ENCODE measurements at places on chromosomes 3 and 15.

DNA sequence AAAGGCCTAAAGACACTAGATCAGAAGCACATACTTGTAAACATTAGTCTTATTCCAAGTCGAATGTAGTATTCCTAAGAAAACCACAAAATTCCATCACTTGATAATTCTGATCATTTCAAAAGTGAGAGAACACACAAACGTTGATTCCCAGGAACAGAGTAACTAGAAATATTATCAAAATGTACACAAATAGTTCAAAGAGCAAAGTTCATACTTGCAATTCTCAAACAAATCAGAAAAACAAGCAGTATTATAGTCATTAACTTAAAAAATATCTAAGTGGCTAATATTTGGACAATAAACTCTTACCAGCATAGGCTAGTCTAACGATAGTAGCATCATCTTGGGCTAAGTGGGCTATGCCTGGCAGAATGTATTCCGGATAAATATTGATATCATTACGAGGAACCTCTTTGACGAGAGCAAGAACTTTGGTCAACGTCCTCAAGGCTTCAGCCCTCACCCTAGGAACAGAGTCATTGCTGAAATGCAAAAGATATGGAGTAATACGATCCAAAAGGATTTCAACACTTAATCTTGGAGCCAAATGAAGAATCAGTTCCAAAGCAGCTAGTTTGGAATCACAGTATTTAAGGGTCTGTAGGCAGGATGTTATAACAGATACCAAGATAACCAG lies 13.3 kb downstream of the PIK3R4 start:
- H3K4me3 ChIP-seq, result no peak overlapping the region
- no peak overlapping the region for H3K27ac ChIP-seq
- no peaks in the 10 kb centered on the region for H3K27me3 ChIP-seq
- H3K4me1 ChIP-seq, result peaks cover 21% of the 10 kb centered on the region
- peaks cover 5% of the 10 kb centered on the region for H3K36me3 ChIP-seq
- DNase-seq, result no peak

- no peak overlapping the region for H3K4me3 ChIP-seq
- no peaks in the 10 kb centered on the region for H3K4me1 ChIP-seq
- H3K36me3 ChIP-seq, result no peaks in the 10 kb centered on the region
- H3K27ac ChIP-seq, result no peak overlapping the region
- DNase-seq, result no peak
- H3K27me3 ChIP-seq, result peaks cover 15% of the 10 kb centered on the region
Measured at GRCh38 chr3:63764511-63764910, 54.6 kb upstream of the C3orf49 start.

GRCh38 chr3:71350998-71351397 lies 232.5 kb downstream of the FOXP1 start:
- DNase-seq, result no peak
- peaks cover 7% of the 10 kb centered on the region for H3K36me3 ChIP-seq
- no peak overlapping the region for H3K4me3 ChIP-seq

DNA sequence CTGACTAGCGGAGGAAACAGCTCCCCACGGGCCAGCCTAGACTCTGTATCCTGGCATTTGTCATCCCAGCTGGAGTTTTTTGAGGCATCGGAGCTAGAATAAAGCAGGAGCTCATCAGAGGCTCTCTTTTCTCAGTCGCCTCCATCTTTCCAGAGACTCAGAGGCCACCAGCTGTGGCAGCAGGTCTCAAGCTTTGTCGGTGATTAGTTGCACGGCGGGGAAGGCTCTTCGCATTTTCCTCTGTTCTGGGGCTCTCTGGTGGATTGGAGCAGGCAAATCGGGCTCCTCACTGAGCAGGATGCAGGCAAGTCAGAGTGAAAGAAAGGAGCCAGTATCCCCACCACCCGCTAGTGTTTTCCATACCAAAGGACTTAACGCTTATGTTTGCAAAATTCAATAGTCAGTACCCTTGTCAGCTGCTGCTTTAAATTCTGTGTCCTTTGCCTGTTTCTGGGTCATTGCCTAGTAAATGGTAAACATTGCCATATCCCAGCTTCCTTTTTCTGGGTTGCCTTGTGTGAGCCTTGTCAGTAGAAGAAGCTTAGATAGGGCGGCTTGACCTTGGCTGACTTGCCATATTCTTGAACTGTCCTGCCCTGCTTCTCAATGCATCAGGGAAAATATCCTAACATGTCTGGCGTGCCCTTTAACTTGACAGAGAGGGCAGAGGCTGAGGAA lies 127.1 kb downstream of the PTPRG start:
- H3K4me1 ChIP-seq, result no peaks in the 10 kb centered on the region
- H3K27me3 ChIP-seq, result peaks cover 5% of the 10 kb centered on the region
- no peak overlapping the region for H3K4me3 ChIP-seq
- DNase-seq, result no peak

DNA sequence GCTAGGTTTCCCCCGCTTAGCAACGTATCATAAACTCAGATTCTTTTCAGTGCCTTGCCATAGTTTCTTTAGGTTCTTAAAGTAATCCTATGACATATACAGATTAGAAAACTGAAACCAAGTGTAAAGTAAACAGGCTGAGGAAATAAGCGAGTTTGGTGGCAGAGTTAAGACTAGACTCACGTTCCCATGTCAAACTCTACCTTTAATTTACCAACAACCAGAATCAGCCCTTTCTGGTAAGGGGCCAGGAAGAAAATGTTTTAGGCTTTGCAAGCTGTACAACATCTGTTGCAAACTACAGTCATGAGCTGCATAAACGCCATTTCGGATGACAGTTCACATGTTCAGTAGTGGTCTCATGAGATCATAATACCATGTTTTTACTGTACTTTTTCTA lies 128.0 kb upstream of the PRICKLE2 start:
- H3K4me3 ChIP-seq, result no peak overlapping the region
- H3K4me1 ChIP-seq, result peaks cover 3% of the 10 kb centered on the region
- DNase-seq, result no peak
- no peaks in the 10 kb centered on the region for H3K36me3 ChIP-seq
- H3K27me3 ChIP-seq, result no peaks in the 10 kb centered on the region

- no peak overlapping the region for H3K27ac ChIP-seq
- no peak for DNase-seq
- peaks cover 13% of the 10 kb centered on the region for H3K4me1 ChIP-seq
- no peaks in the 10 kb centered on the region for H3K27me3 ChIP-seq
Measured at GRCh38 chr3:46090161-46090591, 62.9 kb upstream of the XCR1 start.

DNA sequence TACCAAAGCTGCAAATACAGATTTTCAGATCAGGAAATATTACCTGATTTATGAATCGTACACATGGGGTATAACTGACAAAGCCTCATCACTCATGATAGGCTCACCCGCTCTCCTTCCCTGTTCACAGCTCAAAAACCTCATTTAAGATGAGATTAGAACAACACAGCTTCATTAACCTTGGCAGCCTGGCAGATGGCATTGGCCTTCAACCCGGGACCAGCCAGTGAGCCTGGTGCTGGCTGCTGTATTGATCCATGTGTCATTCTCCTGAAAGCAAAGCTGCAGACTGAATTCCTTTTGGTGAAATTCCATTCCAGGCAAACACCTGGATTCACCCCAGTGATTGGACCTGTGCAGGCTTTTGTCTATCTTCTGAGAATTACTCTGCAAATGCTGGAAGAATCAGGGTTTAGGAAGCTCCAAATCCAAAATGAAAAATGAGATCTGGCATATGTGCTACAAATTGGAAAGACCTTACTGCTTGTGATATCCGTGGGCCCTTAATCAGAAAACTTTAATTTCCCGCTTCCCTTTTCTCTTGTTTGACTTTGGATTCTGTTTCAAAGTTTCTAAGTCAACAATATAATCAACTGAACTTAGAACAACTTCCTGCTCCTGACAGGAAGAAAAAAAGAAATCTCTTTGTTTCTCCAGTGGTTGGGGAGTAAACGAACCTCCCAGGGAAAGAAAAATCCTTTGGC lies 189.1 kb upstream of the KBTBD8 start:
- H3K4me3 ChIP-seq, result no peak overlapping the region
- H3K36me3 ChIP-seq, result no peaks in the 10 kb centered on the region
- no peak overlapping the region for H3K27ac ChIP-seq

GRCh38 chr3:30604093-30604492 lies 2.3 kb upstream of the TGFBR2 start:
- no peak for DNase-seq
- peaks cover 34% of the 10 kb centered on the region for H3K4me1 ChIP-seq
- H3K36me3 ChIP-seq, result no peaks in the 10 kb centered on the region

- H3K27me3 ChIP-seq, result no peaks in the 10 kb centered on the region
- peak overlapping the region; percentile 98 for H3K27ac ChIP-seq
- H3K36me3 ChIP-seq, result peaks cover 31% of the 10 kb centered on the region
- peaks cover 65% of the 10 kb centered on the region for H3K4me1 ChIP-seq
- DNase-seq, result no peak
Measured at GRCh38 chr3:50609071-50609762, 2.4 kb downstream of the CISH start.

DNA sequence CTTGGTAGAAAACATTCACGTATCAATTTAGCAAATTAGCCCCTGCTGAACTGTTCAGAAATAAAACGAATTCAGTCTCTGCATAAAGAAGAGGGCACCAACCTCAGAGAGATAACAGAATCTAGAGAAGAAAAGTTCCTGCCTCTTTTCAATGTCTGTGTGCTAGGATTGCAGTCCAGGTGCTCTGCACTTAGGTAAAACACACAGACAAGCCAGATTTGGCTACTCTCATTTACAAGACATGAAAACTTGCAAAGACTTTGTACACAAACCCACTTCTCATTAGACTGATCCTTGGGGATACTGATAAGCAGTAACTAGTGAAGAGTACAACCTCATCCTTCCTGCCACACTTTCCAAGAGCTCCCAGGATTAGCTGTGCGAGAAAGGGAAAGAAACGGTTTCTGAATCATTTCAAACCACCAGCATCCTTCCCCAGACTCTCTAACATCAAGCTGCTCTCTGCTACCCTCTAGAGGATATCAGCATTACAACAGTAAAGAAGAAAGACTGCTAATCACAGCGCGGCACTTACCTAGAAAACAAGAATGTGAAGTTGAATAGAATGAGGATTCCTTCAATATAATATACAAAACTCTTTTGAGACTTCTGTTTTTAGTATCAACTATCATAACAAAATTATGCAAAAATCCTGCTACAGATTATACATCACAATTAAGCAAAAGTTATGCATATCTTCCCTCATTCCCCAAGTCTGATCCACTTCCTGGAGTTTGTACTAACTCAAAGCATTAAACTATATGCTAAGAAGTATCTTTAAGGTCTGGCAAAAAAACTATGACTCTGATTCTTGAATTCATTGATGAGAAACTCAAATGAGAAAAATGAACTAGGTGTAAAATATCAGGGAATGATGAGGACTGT lies 306.4 kb downstream of the MAGI1 start:
- no peak for DNase-seq
- H3K4me3 ChIP-seq, result no peak overlapping the region
- H3K27ac ChIP-seq, result no peak overlapping the region
- no peaks in the 10 kb centered on the region for H3K36me3 ChIP-seq
- H3K27me3 ChIP-seq, result peaks cover 12% of the 10 kb centered on the region
- H3K4me1 ChIP-seq, result no peaks in the 10 kb centered on the region

GRCh38 chr3:94787066-94787465 lies 724.2 kb downstream of the NSUN3 start:
- H3K4me1 ChIP-seq, result no peaks in the 10 kb centered on the region
- no peak for DNase-seq
- no peaks in the 10 kb centered on the region for H3K36me3 ChIP-seq
- no peak overlapping the region for H3K4me3 ChIP-seq

DNA sequence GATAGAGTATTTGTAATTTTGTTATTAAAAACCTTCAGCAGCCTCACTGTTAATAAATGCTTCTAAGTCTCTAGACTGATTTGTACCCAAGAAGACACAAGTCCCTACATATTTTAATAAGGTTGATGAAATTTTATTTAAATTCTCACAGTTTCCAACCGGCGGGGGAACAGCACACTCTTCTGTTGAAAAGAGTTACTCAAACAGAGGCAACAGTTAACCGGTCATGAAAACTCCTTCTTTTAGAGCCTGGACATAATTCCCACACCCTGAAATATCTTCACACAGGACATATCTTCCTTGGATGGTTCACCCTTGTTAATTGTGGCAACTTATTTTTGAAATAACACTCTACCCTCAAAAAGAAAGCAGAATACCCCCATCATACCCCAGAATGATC lies 278.8 kb downstream of the FOXP1 start:
- peaks cover 54% of the 10 kb centered on the region for H3K4me1 ChIP-seq
- no peak for DNase-seq
- peak overlapping the region; percentile 95 for H3K27ac ChIP-seq
- H3K36me3 ChIP-seq, result peaks cover 6% of the 10 kb centered on the region
- peak overlapping the region; percentile 93 for H3K4me3 ChIP-seq

DNA sequence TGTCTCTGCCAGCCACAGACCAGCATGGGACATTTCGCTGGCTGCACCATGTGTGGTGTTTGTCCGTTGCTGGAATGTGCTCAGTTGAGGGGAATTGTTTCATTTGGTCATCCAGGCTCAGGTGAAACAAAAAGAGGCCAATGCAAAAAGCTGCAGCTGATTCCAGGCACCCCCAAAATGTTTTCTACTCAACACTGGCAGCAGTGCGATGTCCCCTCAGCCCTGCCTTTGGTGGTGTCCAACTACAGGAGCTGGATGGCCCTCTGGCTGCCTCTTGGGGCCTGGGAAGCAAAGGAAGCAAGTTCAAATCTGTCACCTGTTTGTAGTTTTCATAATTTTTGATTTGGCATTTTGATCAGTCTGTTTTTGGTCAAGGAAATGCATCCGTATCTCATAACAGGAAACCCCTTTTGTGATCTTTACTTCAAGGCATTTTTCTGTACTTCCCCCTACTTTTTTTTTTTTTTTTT lies 141.8 kb downstream of the EEFSEC start:
- no peaks in the 10 kb centered on the region for H3K27me3 ChIP-seq
- peaks cover 4% of the 10 kb centered on the region for H3K36me3 ChIP-seq
- peak overlapping the region; percentile 96 for H3K27ac ChIP-seq
- no peak for DNase-seq

DNA sequence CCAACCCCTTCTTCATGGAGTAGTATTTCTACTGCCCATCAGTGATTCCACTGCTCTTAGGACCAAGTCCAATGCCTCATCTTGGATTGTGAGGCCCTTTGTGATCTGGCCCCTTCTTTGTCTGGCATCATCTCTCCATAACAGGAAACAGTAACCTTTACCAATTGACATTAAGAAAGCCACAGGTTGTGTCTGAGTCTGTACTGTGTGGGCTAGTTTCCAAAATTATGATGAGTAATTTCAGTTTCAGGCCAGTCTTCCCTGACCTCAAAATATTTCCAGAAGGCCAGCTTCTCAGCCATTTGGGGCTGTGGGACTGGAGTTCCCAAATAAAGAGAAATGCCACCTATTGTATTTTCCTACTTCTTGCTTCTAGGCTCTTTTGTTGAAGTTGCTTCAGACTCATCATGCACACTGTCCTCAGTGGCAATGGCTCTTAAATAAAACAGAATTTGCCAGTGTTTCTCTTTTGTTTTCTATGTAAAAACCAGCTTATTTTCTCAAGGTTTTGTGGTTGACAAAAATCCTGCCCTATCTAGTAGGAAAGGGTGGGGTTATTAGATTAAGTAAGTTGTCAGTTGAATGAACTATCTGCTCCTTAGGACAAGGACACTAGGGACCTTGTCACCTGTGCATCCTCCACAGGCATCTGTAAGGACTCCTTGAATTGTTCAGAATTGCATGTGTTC lies 47.0 kb upstream of the ACKR4 start:
- no peak overlapping the region for H3K27ac ChIP-seq
- no peak overlapping the region for H3K4me3 ChIP-seq
- no peaks in the 10 kb centered on the region for H3K4me1 ChIP-seq
- H3K36me3 ChIP-seq, result peaks cover 3% of the 10 kb centered on the region

- H3K4me1 ChIP-seq, result peaks cover 2% of the 10 kb centered on the region
- DNase-seq, result no peak
- H3K27me3 ChIP-seq, result peaks cover 51% of the 10 kb centered on the region
- peaks cover 3% of the 10 kb centered on the region for H3K36me3 ChIP-seq
- no peak overlapping the region for H3K4me3 ChIP-seq
Measured at GRCh38 chr3:14242490-14243311, 64.1 kb downstream of the LSM3 start.
